ENCODE measurements at places on chromosomes 3 and 15. TPM values are rescaled to one million over a fixed set of nuclear protein-coding genes. Genes with fewer than 3 reads are reported as not detected.
A peak's percentile ranks its signal among the peaks of the same experiment; 100 is the strongest.

KLF15 gene
- total RNA-seq: 28.1 TPM

CCDC191 gene
- 7.2 TPM for total RNA-seq

CCR9 gene
- 0.23 TPM for total RNA-seq

COL6A5 gene
- total RNA-seq: not detected

SELENOS gene
- total RNA-seq: 74.7 TPM

IGSF10 gene
- 13.6 TPM for total RNA-seq

NCEH1 gene
- 15.1 TPM for total RNA-seq

RSL24D1 gene
- 50.1 TPM for total RNA-seq

MKRN3 gene
- not detected for total RNA-seq

DNA sequence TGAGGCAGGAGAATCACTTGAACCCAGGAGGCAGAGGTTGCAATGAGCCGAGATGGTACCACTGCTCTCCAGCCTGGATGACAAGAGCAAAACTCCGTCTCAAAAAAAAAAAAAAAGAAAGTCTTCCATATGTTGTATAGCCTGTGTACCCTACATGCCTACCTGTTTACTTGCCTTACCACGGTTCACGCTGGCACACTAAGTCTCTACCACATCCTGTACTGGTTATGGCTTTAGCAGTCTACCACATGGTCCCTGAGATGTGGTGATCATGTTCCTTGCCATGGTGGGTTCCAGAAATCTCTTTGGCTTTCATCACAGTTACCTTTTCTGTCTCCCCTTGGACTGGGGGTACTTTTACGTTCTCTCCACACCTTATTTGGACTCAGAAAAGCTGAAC is 63.8 kb upstream of the TBC1D5 start:
- DNase-seq: no peak

DNA sequence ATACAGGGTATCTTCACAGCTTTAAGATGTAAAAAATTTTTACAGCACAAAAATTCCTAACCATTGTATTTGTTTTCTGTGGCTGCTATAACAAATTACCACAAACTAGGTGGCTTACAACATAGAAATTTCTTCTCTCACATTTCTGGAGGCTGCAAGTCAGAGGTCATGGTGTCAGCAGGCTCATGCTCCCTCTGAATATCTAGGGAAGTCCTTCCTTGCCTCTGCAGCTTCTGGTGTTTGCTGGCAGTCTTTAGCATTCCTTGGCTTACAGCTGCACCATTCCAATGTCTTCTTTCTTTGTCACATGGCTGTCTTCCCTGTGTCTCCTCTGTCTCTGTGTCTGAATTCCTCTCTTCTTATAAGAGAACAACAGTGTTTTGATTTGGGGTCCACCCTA is 310.2 kb upstream of the SUCLG2 start:
- DNase-seq: no peak

GRCh38 chr15:44471885-44472455 is 44.5 kb downstream of the CTDSPL2 start:
- DNase-seq: no peak

DNA sequence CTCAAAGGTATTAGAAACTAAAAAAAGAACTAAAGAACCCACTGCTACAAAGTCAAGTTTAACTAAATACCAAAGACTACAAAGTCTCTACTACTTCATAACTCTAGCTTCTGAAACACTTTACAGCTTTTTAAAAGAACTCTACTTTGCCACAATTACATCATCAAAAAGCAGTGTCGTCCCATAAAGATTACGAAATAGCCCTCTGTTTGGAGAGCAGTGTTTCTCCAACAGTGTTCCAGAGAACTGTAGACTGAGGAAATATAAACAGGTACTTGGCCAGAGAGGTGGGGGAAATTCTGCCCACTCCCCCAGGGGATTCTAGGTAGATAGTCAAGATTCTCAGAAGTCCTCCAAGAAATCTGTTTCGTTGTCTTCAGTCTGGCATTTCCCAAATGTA is 225.6 kb downstream of the PDZRN3 start:
- DNase-seq: no peak

GRCh38 chr3:9247361-9247940 is 2.0 kb downstream of the SRGAP3 start:
- no peak for DNase-seq

DNA sequence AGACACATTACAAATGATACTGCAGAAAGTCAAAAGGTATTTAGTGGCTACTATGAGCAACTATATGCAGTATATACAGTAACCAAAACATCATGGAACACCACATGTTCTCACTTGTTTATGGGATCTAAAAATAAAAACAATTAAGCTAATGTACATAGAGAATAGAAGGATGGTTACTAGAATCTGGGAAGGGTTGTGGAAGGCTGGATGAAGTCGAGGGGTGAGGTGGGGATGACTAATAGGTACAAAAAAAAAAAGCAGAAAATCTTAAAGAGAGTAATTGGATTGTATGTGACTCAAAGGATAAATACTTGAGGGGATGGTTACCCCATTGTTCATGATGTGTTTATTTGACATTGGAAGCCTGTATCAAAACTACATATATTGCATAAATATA is 848.8 kb upstream of the GBE1 start:
- no peak for DNase-seq

GRCh38 chr3:197512691-197513571 is 42.8 kb downstream of the BDH1 start:
- no peak for DNase-seq

GRCh38 chr3:66998113-66998903 is at the start of gene KBTBD8:
TSS of gene KBTBD8 (plus strand) at chr3:66998307. CDS start at chr3:66998356, 49 bp downstream.
- DNase-seq: peak; percentile 99

GRCh38 chr3:129654131-129654530 is 47.7 kb upstream of the PLXND1 start:
- no peak for DNase-seq

DNA sequence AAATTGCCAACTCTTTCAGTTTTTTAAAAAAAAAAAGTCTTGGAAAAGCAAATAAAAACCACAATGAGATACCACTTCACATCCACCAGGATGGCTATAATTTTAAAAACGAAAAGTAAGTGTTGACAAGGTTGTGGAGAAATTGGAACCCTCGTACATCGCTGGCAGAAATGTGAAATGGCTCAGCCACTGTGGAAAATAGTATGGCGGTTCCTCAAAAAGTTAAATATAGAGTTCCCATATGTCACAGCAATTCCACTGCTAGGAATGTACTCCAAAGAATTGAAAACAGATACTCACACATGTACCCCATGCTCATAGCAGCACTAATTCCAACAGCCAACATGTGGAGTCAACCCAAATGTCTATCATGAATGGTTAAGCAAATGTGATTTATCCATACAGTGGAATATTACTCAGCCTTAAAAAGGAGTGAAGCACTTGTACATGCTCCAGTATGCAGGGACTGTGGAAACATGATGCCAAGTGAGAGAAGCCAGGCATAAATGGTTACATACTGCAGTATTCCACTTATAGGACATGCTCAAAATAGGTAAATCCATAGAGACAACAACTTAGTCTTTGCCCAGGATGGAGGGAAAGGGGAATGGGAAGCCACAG is 73.8 kb upstream of the PCSK6 start:
- no peak for DNase-seq

- DNase-seq: no peak
These were observed at the start of gene COL6A6 for GRCh38 chr3:130516645-130517512. TSS of gene COL6A6 (plus strand) at chr3:130517177. CDS start at chr3:130560365, 43,188 bp downstream.

DNA sequence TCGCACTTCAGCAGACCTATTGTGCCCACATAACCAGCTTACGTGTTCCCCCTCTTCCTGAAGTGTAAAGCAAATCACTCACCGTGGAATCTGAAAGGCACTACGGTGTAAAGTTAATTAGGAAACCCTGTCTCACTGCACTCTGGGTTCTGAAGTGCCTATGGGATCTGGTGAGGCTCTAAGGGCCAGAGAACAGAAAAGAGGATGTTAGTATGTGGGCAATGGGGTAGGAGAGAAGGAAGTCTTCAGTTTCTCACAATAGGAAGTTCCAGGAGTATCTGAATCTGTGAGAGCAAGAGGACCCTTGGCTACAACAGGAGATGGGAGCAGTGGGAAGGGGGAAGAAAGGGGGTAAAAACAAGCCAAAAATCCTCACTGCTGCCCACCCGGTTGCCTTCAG is 71.4 kb downstream of the ITGB5 start:
- DNase-seq: no peak

GRCh38 chr15:82371656-82372055 is 22.4 kb upstream of the GOLGA6L10 start:
- no peak for DNase-seq

DNA sequence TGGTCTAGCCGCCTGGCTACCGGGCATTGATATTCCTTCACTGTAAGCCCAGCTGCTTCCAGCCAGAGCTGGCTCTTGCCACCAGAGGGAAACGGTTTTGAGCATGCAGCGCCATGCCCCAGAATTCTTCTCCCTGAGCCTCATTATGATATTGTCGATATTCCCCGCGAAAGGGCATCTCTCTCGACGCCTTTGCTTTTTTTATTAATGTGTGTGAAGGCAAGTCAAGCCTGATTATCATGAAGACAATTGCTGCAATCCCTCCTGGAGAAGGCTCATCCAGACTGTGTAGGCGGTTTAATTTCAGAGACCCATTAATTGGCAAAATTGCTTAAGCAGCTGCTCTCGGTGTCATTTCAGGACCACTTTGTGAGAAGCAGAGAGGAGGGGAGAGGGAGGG is 321.2 kb upstream of the TLE3 start:
- no peak for DNase-seq

GRCh38 chr3:55543181-55543614 is 56.1 kb upstream of the WNT5A start:
- DNase-seq: no peak

DNA sequence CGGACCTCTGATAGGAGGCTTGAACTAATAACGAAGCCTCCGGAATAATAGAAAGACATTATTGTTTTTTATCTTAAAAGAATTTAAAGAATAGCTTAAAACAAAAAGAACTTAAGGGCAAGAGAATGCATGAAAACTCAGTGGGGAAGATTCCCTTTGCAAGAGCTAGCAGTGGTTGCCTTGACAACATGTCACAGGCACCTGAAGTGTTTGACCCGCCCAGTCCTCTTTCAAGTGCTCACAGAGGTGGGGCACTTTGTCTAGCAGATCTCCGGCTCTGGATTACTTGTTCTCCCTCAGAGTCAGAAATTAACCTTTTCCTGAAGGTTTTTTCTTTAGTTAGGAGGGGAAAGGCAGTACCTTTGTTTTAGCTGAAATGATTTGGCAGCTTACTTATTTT is 37.8 kb downstream of the LARS2 start:
- no peak for DNase-seq

- DNase-seq: no peak
These were observed 440 bp downstream of the PRTG start for GRCh38 chr15:55742498-55742926.

DNA sequence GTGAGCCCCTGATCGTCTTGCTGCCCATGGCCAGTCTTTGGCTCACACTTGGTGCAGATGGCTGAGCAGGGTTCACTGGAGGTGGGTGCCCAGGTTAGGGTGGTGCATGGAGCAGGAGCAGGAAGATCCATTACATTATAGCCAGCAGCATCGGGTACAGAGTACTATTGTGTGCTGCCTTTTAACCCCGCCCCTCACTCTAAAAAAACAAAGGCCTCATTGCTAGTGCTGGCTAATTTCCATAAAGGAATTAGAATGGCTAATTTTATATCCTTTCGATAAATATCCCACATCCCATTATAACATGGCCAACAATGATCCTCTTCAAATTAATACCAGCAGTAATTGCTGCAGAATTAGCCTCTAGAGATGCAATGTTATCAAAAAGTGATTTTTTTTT is 45.8 kb upstream of the PPP4R2 start:
- DNase-seq: no peak

- peak; percentile 71 for DNase-seq
These were observed 1.5 kb upstream of the MYNN start for GRCh38 chr3:169771497-169772304.

DNA sequence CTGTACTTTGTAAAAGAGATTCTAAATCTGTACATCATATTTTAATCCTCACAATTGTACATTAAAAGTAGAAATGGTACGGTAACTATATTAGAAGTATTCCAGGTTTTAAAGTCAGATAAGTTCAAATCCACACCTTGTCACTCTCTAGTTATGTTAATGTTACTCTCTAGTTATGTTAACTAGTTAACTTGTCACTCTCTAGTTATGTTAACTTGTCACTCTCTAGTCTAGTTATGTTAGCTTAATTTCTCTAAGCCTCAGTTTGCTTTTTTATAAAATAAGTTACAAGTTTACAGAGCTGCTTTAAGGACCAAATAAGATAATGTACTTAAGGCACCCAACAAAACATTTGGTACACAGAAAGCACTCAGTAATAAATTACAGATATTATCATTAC is 42.6 kb downstream of the ZNF280D start:
- no peak for DNase-seq

DNA sequence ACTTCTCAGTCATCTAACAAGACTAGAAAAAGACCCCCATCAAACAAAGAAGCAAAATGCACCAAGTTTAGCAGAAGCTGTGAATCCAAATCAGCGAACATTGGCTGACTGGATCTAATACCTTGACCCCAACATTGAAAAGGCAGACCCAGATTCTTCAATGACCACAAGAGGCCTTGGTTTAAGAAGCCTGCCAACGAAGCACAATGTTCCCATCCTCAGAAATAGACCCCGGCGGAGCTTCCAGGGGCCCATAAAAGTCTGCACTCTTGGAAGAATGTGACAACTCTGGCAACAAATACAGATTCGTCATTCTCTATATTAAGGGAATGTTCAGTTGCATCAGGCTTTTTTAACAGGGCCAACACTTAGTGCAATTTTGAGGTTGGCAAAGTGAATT is 112.8 kb upstream of the BCL6 start:
- no peak for DNase-seq

- no peak for DNase-seq
These were observed 1.3 kb downstream of the ATXN7 start for GRCh38 chr3:63864965-63865327.

GRCh38 chr3:100518983-100519382 is 26.6 kb downstream of the TMEM45A start:
- no peak for DNase-seq

DNA sequence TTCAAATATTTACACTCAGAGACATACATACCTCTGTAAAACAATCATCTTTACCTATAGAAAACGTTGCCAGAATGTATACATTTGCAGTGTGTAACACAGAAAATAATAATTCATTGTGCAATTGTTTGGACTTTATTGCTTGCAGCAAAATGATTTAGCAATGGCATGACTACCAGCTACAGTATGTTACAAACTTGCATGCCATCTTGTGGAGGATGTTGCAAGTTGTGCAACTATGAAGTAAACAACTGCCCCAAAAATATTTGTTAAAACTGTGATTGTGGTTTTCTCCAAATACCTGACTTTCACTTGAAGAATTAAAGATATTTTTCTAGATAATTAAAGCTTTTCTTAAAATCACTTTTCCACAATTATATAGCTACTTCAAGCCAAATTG is 27.1 kb upstream of the C3orf49 start:
- no peak for DNase-seq

- DNase-seq: no peak
These were observed 21.7 kb downstream of the ZDHHC3 start for GRCh38 chr3:44954304-44954703.

GRCh38 chr3:103195216-103195615 is 760.4 kb downstream of the ZPLD1 start:
- no peak for DNase-seq

DNA sequence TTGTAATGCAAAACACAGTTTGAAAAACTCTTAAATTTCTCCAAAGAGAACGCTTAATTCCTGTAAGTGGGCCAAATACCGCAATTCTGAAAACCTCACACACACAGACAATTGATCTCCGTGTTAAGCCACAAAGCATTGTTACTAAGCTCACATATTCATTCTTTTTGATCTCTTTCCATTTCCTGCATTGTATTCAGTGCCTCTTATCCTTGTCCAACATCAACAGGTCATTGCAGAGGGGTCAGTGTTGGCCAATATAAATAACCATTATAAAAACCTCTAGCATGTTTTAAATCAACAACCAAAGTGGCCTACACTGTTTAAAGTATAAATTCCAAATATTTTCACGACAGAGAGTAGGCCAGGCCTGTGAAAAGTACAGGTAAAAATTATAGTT is 171.1 kb downstream of the PDZRN3 start:
- DNase-seq: no peak

Measured in mucosa of gallbladder (tissue), 1 donor.